NK-92 treated with Interleukin-12 subunit alpha and Interleukin-12 subunit beta, amount 100 ng/mL, for 24 hours (cell line): ENCODE measurements at places on chromosomes 5 and 9.

DNA sequence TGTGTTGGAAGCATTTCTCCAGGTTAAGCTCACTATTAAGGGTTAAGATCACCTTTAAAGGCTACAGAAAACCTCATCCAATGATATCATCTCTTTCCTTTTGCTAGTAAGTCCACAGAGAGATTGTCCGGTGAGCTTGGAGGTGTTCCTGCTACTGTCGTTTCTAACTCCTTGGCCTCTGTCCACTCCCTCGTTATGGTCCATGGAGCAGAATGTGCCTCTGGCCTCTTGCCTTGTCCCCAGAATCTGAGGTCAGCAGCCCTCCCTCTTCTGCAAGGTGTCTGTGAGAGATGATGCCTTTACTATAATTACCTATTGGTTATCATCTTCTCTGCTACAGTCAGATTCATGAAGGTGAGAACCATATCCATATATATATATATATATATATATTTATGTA lies 15.0 kb downstream of the ORM2 start:
- no peak for DNase-seq

DNA sequence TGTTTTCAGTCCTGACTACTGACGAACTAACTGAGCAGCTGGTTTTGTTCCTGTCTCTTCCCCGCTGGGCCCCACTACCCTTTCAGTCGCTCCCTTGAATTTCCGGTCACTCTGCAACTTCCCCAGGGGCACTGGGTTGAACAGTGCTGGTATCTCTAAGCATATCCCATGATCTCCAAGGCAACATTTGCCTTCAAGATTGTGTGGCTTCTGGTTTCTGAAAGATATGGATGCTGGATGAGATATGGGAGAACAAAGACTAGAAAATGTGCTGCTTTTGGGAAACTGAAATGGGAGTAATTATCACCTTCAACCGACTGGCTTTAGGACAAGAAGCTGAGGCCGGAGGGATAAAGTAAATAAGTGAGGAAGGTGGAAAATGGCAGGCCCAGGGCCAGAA lies 258.2 kb upstream of the PIK3R1 start:
- DNase-seq, result no peak

- DNase-seq, result no peak
These were observed 18.6 kb downstream of the MED10 start for GRCh38 chr5:6359555-6360322.

DNA sequence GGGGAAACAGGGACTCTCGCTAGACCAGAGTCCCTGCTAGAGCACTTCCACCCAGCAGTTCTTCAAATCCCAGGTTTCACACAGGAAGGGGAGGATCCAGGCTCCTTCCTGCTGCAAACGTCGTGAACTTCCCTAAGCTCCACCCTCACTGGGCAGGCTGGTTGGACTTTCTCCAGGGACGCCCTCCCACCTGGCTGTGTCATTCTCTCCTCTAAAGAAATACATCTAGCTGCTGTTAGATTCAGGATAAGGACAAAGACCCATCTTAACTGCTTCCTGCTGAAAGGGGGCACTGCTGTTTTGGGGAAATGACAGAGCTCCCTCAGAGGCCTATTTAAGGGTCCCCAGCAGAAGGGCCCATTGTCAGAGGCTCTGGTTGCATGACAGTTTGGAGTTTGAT lies 230.7 kb downstream of the SEMA6A start:
- no peak for DNase-seq

DNA sequence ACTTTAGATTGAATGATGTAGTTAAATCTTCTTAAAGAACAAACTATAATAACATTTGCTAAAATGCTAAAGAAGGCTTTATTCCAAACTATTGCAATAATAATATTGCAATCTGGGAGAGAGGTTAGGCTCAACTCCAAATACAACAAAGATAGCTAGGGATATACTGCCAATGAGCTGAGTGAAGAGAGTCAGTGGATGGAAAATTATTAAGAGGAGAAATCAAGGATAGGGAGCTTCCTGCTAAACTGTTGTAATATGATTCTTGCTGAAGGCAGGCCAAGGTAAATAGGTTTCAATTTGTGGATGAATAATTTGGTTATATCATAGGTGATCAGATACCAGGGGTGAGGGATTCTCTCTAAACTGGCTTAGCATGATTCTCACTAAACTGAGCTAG lies 1651.5 kb downstream of the EFNA5 start:
- DNase-seq, result no peak

- peak; percentile 56 for DNase-seq
These were observed 2.4 kb upstream of the PHYKPL start for GRCh38 chr5:178234750-178235587.

- DNase-seq, result no peak
These were observed 94.7 kb upstream of the ADAMTSL1 start for GRCh38 chr9:18379073-18379811.
